Erythroblast (primary cell): ENCODE measurements at places on chromosomes 11 and 22.

DNA sequence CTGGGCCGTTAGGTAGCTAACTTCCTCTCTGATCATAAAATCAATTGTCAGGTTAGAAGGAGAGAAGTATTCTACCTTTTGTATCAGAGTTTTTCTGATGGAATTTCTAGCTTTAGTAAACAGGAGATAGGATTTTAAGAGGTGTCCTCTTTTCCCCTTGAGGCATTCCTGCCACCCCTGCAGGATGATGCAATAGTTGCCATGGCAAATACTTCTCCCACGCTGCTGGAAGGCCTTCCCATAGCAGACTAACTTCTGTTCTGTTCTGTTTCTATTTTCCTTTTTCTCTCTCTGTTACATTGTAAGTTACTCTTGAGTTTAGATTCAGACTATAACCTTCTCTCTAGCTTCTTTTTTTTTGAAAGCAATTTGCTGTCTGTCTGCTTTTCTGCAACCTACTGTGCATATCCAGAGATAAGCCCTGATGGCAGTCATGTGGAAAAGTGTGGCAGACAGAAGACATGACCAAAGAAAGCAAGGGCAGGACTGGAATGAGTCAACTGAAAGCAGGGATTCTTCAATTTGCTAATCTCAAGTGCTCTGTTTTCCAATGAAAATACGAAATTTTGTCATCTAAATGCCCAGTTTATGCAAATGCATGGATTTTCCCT is 679.1 kb downstream of the DLG2 start:
- DNase-seq = no peak

- DNase-seq = no peak
Observed at GRCh38 chr11:117435326-117435725, 107.7 kb downstream of the CEP164 start.

DNA sequence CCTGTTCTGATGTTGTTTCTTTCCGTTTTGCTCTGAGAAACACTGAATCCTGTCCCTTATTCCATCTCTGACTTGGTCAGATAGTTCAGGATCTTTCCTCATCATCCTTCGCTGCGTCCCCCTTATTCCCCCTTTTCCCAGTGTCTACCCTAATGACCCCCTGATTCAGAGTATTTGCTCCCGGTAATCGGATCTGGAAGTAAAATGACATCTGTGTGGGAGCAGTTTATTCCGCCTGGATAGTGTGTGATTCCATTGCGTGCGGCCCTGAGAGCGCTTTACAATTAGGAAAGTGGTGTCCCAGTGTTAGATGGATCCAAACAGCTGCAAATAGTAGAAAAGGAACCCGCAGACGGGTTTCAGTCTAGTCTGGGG is 606 bp downstream of the DRG1 start:
- DNase-seq = no peak

DNA sequence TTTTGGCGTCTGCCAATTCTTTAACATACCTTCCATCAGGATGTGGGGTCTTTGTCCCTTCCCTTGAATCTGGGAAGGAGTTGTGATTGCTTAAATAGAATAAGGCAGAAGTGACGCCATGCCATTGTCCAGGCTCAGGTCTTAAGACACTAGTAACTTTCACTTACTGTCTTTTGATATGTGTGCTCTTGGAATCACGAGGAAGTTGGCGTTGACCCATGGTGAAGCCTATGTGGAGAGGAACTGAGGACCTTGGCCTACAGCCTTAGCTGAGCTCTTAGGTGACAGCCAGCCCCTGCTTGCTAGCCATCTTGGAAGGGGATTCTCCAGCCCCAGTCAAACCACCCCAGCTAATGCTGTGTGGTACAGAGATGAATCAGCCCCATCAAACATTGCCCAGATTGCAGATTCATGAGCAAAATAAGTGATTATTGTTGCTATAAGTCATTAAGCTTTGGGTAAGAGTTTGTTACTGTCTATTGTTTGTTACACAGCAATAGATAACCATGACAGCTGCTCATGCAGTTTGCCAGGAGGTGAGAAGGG is 17.6 kb upstream of the CLPB start:
- DNase-seq = no peak

GRCh38 chr11:16846305-16846704 is 107.9 kb downstream of the C11orf58 start:
- no peak for DNase-seq

GRCh38 chr11:130103296-130103814 is 33.7 kb downstream of the APLP2 start:
- DNase-seq = no peak

- DNase-seq = no peak
Observed at GRCh38 chr11:27505781-27506180, 788 bp downstream of the LIN7C start.

- peak; percentile 40 for DNase-seq
Observed at GRCh38 chr11:47399860-47400767, 8.3 kb upstream of the SLC39A13 start.

GRCh38 chr11:25535467-25536272 is 796.3 kb upstream of the ANO3 start:
- no peak for DNase-seq

DNA sequence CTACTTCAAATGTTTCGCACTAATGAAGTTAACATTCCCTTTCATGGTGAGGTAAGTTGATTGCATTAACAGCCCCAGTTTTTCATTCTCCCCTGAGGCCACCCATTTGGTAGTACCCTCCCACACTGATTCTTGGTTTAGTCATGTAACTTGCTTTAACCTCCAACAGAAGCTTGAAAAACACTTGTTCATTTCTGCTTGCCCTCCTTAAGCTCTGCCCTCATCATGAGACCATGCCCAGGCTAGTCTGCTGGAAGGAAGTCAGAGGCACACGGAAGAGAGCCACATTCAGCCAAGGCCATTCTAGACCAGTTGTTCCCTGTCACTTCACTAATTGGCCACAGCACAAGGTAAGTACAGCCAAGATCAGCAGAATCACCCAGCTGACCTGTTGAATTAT is 50.7 kb upstream of the CD44 start:
- DNase-seq = no peak

- DNase-seq = no peak
Observed at GRCh38 chr22:44214764-44215163, 34.0 kb downstream of the PARVG start.

DNA sequence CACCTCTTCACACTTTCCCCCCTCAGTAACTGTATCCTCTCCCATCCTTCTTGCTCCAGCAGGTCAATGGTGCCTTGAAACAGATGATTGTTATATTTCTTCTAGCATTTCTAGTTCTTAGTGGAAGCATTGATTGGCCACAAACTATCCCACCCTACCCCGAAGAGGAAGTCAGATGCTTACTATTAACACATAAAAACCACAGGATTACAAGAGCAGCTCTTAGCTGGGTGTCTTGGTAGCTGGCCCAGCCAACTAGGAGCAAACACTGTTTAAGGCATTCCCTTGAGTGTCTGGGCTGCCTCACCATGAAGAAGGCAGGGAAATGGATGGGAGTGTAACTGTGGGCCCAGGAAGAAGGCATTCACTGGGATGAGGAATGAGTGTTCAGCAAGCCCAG is 176.6 kb downstream of the GRIK4 start:
- DNase-seq = no peak

DNA sequence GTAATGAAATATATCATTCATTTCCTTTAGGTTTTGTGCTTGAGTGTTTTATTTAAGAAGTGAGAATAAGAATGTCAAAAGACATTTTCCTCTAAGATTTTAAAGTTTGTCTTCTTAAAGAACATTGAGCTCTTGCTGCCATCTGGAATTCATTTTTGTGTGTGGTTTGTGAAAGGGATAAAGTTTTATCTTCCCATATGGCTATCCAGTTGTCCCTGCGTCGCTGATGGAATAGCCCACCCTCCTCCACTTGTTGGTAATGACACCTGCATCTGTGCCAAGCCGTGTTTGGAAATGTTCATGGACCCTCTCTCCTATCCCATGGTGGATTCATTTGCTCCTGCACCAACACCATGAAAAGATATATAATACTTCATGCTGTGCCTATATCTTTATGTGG is 901.5 kb downstream of the BRD1 start:
- DNase-seq = no peak

- DNase-seq = no peak
Observed at GRCh38 chr11:119937412-119937811, 200.5 kb downstream of the TRIM29 start.

- no peak for DNase-seq
Observed at GRCh38 chr11:108881131-108881530, 216.3 kb downstream of the DDX10 start.

DNA sequence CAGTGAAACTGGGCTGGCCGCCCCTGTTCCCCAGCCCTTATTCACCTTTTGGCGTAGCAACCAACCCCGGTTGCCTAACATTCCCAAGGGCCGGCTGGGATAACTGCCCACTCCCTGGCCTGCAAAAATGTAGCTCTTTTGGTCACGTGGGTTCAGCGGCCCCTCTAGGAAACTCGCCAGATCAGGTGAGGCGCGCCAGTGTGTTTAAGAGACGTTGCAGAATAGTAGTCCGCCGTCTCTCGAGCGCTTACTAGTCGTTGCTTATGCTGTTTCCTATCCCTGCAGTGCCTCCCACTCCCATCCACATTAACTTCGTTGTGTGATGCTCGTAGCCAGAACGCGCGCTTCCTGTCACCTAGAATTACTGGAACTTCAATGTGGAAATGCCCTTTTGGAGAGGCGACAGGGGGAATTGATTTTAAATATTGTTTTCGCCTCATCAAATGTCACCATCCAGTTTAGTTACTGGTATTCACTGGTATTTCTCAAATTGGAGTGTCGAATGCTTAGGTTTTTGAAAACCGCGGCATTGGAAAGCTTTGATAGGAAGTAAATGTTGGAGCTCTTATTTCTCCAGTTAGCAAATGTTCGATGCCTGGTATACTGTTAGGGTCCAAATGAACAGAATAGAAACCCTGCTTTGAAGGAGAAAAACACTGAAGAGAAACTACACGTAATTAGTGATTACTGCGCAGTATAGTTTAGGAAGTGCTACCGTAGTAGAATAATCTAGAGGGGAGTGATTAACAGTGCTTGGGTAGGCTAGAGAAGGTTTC is 823 bp downstream of the CEP57 start:
- DNase-seq = peak; percentile 86

GRCh38 chr22:45585437-45585755 is 82.7 kb downstream of the FBLN1 start:
- no peak for DNase-seq
